ENCODE measurements at places on chromosomes 7 and 10.

- H3K4me1 ChIP-seq, result peaks cover 29% of the 10 kb centered on the region
- H3K27me3 ChIP-seq, result no peaks in the 10 kb centered on the region
- no peak overlapping the region for H3K4me3 ChIP-seq
These were observed 43.9 kb downstream of the DOCK4 start for GRCh38 chr7:112162142-112162766.

GRCh38 chr10:26840938-26841732, 19.6 kb downstream of the ABI1 start:
- H3K27ac ChIP-seq, result no peak overlapping the region
- no peak for DNase-seq
- 0 out of 2 replicates have a peak, but pooled peaks cover 7% of the 10 kb centered on the region for H3K4me1 ChIP-seq

- DNase-seq, result no peak
- no peak overlapping the region for H3K27ac ChIP-seq
- no peaks in the 10 kb centered on the region for H3K36me3 ChIP-seq
- H3K4me3 ChIP-seq, result no peak overlapping the region
- no peaks in the 10 kb centered on the region for H3K4me1 ChIP-seq
- peaks cover 92% of the 10 kb centered on the region for H3K27me3 ChIP-seq
These were observed 9.5 kb downstream of the GLI3 start for GRCh38 chr7:42227541-42227935.

GRCh38 chr10:95559471-95559870, 1.7 kb downstream of the SORBS1 start:
- no peaks in the 10 kb centered on the region for H3K36me3 ChIP-seq
- DNase-seq, result peak; percentile 33
- H3K27me3 ChIP-seq, result peaks cover 5% of the 10 kb centered on the region
- no peak overlapping the region for H3K27ac ChIP-seq
- H3K4me3 ChIP-seq, result no peak overlapping the region
- peaks cover 9% of the 10 kb centered on the region for H3K4me1 ChIP-seq

DNA sequence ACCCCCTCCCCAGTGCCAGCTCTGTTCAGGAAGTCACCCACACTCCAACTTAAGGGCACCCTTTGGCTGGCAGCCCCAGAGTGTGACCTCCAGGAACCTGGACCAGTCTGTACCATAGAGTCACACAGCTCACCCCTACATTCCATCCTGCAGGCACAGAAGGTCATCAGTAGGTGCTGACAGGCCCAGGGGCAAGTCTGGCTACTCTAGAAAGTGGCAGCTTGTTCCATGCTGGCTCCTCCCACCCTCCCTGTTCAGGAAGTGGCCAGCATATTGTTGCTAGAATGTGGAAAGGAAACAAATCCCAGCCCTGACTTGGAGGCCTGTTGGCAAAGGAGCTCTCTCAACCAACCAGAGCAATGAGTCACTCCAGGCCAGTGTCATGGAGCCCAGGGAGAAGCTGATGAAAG, 3.2 kb upstream of the NCOA4 start:
- H3K27ac ChIP-seq, result peak overlapping the region; percentile 53
- no peak for DNase-seq
- H3K36me3 ChIP-seq, result no peaks in the 10 kb centered on the region
- H3K4me3 ChIP-seq, result no peak overlapping the region
- H3K27me3 ChIP-seq, result no peaks in the 10 kb centered on the region

DNA sequence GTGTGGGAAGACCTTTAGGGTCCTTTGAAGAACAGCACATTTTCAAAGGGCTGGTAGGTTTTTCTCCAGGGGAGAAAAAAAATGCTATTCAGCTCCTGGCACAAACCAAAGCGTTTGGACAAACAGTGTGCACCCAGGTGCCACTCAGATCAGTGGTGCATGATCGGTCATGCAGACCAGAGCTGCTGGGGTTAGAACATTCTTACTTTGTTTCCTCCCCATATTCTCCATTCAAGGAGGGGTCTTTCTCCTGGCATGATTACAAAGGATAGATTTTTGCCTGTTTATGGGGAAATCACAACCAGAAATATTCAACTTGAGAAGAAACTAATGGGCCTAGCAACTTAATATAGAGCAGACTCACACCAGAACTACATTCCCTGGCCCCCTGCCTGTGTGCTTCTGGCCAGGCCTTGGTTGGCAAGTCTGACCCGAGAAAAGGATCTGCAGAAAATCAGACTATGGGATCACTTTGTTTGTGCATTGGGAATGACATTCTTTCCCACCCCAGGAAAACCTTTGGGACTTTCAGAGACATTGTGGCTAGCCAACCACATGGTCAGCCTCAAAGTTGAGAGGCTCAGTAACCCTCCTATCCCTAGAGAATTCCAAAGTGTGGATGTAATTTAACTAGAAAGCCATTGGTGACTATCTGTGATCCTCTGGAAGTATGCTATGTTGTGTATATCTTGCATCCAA, 82.3 kb upstream of the FGL2 start:
- H3K27ac ChIP-seq, result no peak overlapping the region
- no peak overlapping the region for H3K4me3 ChIP-seq
- H3K4me1 ChIP-seq, result no peaks in the 10 kb centered on the region
- no peaks in the 10 kb centered on the region for H3K36me3 ChIP-seq
- H3K27me3 ChIP-seq, result no peaks in the 10 kb centered on the region

GRCh38 chr7:25296086-25296485, 67.8 kb upstream of the NPVF start:
- H3K4me3 ChIP-seq, result no peak overlapping the region
- no peaks in the 10 kb centered on the region for H3K36me3 ChIP-seq
- no peak overlapping the region for H3K27ac ChIP-seq
- no peaks in the 10 kb centered on the region for H3K27me3 ChIP-seq
- no peak for DNase-seq
- no peaks in the 10 kb centered on the region for H3K4me1 ChIP-seq

- 0 out of 2 replicates have a peak, but pooled peaks cover 2% of the 10 kb centered on the region for H3K36me3 ChIP-seq
- no peak overlapping the region for H3K27ac ChIP-seq
- H3K27me3 ChIP-seq, result no peaks in the 10 kb centered on the region
- H3K4me3 ChIP-seq, result no peak overlapping the region
- H3K4me1 ChIP-seq, result no peaks in the 10 kb centered on the region
These were observed 25.3 kb downstream of the SLC29A3 start for GRCh38 chr10:71344154-71344925.

- H3K36me3 ChIP-seq, result no peaks in the 10 kb centered on the region
- DNase-seq, result no peak
- peak overlapping the region; percentile 91 for H3K27ac ChIP-seq
- H3K4me1 ChIP-seq, result peaks cover 5% of the 10 kb centered on the region
These were observed 78.7 kb upstream of the MKLN1 start for GRCh38 chr7:131249003-131249402.
